ENCODE measurements at places on chromosomes 12 and 14.

DNA sequence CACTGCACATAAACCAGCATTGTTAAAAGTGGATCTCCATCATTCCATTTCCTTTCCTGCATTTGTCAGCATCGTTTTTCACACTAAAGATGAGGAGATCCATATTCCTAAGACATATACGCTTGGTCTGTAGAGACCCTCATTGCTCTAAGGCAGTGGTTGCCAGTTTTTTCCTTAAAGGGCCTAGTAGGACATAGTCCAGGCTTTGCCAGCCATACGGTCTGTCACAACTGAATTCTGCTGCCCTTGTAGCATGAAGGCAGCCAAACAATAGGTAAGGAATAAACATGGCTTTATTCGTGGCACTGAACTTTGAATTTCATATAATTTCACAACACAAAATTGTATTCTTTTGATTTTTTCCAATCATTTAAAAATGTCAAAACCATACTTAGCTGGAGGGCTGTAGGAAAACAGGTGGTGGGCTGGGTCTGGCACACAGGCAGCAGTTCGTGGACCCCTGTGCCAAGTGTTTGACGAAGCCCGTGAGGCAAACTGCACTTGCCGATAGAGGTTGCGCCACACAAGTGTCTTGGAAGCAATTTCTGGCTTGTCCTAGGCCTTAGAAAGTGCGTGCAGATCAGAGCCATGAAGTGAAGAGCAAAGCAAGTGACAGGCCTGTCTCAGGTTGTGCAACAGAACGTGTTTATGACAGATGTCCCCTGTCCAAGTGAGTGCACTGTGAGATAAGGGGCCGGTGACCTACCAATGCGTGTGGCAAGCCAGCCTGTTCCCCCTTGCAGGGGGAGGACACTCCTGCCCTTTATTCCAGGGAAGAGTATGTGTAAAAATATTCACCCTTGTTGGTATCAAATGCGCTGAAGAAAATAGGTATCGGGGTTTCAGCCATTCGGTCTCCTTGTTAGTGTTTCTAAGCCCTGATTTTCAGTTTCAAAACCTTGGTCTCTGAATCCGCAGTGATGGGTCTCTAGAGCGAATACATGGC, 916 bp upstream of the CHPT1 start:
- no peak for DNase-seq

DNA sequence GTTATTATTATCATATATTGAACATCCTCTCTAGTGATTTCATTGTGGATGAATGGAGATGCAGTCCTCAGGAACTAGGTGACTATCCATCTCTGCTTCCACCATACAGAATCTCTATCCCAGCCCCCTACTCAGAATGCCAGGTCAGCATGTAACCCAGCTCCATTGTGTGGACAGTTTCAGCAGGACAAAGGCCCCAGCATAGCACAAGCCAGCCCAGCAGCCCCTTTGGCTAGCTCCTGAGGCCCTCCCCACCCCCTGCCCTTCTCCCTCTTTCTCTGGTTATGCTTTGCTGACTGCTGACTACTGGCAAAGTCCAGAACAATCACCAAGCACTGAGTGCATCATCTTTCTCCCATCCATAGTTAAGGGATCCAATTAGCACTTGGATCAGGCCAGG, 5.8 kb upstream of the SPRYD4 start:
- no peak for DNase-seq

DNA sequence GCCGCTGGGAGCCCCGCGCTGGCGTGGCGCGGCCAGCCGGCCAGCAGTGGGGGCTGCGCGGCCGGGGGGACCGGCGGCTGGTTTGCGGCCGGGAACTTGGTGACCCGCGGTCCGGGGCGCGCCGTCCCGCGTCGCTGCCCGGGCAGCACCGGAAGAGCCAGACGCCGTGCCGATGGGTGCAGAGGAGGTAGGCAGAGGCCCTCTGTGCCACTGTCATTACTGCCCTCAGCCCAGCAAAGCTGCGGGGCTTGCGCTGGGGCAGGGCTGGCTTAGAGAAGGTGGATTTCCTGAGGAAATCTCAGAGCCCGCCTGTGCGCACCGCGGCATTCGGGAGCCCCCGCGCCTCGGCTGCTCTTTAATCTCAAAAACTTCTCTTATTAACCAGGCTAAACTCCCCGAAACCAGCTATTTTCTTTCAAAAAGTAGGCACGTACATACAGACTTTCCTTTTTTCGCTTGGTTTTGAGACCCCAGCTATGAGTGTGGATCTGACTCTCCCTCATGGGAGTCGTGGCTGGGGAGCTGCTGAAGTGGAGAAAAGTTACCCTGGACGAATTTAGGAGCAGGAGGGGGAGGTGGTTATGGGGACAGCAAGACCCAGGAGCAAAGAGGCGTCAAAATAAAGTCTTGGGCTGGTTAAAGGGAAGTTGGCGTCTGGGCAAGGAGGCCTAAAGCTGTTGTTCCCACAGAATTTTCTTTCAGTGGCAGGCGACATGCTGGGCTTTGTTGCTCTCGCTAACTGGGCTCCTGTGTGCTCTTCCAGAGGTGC, 802 bp downstream of the SUSD6 start:
- DNase-seq: no peak

GRCh38 chr12:10400829-10401228, 8.7 kb downstream of the KLRC4 start:
- DNase-seq: no peak

- no peak for DNase-seq
Measured at GRCh38 chr12:113043240-113043639, 13.3 kb upstream of the DTX1 start.

- DNase-seq: no peak
Measured at GRCh38 chr12:108678104-108678730, 44.5 kb upstream of the SELPLG start.

DNA sequence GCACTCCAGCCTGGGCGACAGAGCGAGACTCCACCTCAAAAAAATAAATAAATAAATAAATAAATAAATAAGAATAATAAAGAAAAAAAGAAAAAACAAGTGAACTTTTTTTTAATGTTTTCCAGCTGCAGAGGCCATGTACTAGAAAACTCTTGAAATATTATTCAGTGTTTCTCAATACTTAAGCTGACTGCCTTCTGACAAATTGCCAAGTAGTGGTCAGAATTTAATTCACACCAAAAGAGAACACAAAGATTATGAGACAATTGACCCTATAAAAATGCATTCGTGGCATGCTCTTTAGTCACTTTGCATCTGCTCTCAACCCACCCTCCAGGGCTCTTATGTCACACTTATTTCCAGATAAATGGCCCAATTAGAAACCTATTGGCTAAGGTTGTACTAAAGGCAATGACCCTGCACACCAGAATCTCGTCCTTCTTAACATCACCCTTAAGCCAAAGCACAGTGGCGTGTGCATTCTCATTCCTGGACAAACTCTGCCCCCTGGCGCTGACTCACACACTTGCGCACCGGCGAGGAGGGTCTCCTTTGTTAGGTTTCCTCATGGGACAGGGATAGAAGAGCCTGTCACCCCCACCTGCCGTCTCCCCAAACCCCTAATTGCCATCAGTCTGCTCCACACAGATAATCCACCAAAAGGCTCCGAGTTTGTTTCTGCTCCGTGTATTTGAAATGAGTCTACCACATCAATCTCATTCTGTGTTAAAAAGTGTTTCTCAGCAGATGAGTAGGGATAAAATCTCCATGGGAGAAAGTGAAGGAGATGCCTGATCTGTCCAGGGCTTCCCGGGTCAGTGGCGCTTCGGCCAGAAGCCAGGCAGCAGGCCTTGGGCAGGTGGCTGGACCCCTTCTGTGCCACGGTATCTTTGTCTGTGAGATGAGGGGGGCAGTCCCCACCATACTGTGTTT, 73.1 kb upstream of the CEP83 start:
- peak; percentile 57 for DNase-seq

GRCh38 chr12:46480316-46480715, 107.7 kb upstream of the SLC38A2 start:
- DNase-seq: no peak

DNA sequence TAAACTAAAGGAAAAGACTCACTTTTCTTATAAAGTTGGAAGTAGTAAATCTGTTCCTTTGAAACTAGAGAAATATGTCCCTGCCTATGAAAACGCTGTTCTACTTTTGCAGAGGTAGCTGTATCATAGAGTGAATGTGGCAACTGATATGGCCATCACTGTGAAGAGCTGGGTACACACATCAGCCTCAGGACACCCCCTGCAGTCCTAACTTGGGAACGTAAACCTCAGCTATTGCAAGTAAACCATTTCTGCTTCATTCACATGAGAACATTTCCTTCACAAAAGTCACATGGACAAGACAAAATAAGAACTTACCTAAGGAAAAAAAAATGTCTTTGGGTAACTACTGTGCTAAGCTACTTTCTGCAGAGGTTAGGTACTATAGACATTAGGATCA, 233.3 kb upstream of the PPFIA2 start:
- DNase-seq: no peak

DNA sequence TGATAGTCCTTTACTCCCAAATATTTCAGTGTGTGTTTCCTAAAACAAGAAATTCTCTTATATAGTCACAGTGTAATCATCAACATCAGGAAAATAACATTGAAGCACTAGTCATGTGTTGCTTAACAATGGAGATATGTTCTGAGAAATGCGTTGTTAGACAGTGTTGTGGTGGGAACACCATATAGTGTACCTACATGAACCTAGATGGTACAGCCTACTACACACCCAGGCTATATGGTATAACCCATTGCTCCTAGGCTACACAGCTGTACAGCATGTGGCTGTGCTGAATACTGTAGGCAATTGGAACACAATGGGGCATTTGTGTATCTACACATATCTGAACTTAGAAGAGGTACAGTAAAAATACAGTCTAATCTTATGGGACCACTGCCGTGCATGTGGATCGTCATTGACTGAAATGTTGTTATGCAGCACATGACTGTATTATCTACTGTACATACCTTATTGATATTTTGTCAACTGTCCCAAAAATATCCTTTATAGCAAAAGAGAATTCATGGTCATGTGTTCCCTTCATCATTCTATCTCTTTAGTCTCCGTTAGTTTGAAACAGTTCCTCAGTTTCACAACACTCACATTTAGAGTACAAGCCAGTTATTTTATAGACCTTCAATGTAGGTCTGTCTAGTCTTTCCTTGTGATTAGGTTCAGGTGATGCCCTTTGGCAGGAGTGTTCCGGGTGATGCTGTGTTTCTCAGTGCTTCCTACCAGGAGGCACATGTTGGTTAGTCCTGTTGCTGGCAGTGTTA, 109.7 kb downstream of the SLC25A47 start:
- no peak for DNase-seq

GRCh38 chr14:100679707-100680438, 46.8 kb upstream of the DLK1 start:
- no peak for DNase-seq

- no peak for DNase-seq
Measured at GRCh38 chr14:61408498-61408897, 87.1 kb downstream of the PRKCH start.

GRCh38 chr14:38143659-38144505, 63.8 kb upstream of the SSTR1 start:
- DNase-seq: no peak

DNA sequence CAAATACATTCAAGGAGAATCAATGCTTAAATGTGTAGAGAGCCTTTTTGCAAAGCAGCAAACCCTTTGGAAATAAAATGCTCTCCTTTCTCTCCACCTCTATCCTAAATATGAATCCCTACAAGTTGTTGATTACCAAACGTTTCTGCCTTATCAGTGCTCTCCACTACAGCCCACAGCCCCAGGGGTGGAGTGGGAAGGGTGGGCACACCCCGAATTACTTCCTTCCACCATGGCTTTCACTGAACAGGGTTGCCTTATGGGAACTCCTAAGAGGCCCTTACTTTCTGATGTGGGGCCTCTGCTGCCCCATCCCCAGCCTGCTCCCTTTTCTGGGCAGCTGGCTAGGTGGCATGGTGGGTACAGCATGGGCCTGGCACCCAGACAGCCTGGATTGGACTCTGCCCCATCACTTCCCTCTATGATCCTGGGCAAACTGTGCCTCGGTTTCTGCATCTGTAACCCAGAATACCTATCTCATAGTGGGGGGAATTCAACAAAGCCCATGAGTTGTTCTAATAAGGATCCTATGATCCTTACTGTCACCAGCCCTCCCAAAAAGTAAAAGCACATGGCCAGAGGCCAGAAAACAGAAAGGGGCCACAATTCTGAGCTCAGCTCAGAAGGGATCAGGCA, 16.1 kb downstream of the AK7 start:
- DNase-seq: no peak

DNA sequence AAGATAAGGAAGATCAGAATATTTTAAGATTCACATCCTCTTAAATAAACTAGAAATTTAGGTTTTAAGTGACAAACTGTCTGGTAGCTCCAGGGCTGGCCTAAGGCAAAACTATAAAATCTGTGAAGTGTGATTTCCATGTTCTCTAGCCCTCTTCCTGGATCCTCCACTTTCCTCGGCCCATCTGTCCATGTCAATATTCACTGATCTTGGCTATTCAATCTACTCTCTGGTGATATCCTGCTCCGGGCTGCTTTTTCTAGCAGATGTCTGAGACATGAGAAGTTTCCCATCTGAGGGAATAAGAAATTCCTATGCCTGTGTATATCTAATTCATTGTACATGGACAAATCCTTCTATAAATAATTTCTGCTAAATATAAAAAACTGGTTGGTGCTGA, 500.4 kb downstream of the GALC start:
- no peak for DNase-seq

DNA sequence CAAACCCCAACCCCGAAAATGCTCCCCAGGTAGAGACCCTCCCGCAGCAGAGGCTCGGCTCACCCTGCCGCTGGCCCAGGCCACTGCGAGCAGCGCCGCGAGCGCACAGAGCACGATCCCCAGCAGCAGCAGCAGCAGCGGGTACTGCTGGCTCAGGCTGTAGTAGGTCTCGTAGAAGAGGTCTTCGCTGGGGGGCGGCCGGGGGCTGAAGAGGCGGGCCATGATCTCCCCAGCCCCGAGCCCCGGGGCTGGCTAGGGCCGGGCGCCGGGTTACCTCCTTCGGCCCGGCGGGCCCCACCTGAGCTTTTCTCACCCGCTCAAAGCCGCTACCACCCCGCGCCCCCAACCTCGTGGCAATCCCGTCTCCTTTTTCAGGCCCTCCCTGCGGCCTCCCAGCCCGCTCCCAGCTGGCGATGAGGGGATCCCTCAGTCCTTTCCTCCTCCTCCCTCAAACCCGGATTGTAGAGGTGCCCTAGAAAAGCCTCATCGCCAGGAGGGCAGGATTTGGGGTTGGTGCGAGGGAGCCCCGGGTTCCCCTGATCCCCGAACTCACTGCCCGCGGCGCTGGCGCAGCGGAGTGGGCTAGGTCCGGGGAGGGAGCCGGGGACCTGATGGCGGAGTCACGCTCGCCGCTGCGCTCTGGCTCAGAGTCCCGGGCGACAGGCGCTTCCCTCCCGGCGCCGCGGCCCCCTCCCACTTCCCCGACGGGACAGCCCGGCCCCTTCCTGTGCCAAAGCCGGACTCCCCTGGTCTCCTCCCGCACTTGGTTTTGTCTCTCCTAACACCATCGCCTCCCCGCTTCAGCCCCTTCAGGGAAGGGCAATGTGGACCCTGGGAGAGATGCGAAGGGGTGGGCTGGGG, at the start of gene ADCY4:
Gene ADCY4, minus strand, starts transcription at position 641 of the 861 bp plus-strand sequence. Its CDS starts 419 bp downstream, at position 222.
- no peak for DNase-seq

GRCh38 chr12:13973996-13974395, 7.4 kb downstream of the GRIN2B start:
- DNase-seq: no peak

- DNase-seq: peak; percentile 31
Measured at GRCh38 chr12:989751-990660, 1.0 kb upstream of the ERC1 start.

All from activated gamma-delta T cell treated with anti-CD3 and anti-CD28 coated beads, Interleukin-2, amount 50 U/mL, for 16 hours (primary cell).